ENCODE measurements at places on chromosomes 2 and 18. TPM values are rescaled to one million over a fixed set of nuclear protein-coding genes. Genes with fewer than 3 reads are reported as not detected.

DNA sequence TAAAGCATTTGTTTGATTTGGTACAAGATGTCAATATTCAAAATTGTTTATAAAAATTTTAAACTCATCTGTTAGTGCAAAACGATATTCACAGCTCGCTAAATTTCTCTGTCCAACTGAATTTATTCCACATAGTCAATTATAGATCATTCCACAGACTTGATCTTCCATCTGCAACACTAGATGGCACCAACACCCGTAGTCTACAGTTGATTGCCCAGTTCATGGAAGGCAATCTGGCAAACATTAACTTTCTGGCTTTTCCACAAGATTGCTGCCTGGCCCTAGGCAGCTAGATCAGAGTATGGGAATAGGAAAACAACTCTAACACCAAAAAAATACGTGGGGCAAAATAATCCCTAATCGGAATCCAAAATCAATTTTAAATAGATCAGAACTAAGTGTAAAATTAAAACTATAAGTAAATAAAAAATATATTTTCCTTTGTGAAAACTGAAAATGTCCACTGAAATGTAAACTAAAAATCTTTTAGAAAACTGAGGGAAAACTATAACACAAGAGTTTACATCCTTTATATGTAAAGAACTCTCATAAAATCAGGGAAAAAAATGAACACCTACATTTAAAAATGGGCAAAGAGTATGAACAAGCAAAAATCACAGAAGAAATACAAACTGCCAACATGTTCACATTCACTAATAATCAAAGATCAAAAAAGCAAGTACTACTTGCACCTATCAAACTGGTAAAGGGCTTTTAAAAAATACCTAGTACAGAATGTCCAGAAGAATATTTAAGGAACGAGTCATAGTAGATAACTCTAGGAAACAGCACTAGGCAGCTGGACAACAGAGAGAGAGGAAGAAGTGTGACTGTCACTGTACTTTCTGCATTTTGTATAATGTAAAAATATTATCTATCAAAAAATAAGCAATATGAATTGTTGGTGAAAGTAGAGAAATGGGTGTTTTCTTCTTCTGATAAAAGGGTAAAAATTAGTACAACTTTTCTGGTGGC lies 35.0 kb downstream of the RTN4 start:
- peak; percentile 68 for DNase-seq
- H3K4me1 ChIP-seq, result no peaks in the 10 kb centered on the region

GRCh38 chr2:181566334-181567032 lies 90.4 kb downstream of the CERKL start:
- no peak overlapping the region for H3K27ac ChIP-seq
- DNase-seq, result no peak
- no peak overlapping the region for H3K4me3 ChIP-seq

- H3K4me3 ChIP-seq, result no peak overlapping the region
- H3K4me1 ChIP-seq, result no peaks in the 10 kb centered on the region
- H3K36me3 ChIP-seq, result no peaks in the 10 kb centered on the region
- no peak for DNase-seq
Observed at GRCh38 chr2:13542642-13543041, 825.9 kb downstream of the TRIB2 start.

- no peaks in the 10 kb centered on the region for H3K27me3 ChIP-seq
- no peak overlapping the region for H3K27ac ChIP-seq
- H3K36me3 ChIP-seq, result no peaks in the 10 kb centered on the region
Observed at GRCh38 chr2:11750422-11750821, 4.0 kb downstream of the LPIN1 start.

The KATNAL2 gene
- total RNA-seq, result 8.0 TPM

GRCh38 chr18:6273423-6273822 lies 141.3 kb downstream of the L3MBTL4 start:
- no peaks in the 10 kb centered on the region for H3K4me1 ChIP-seq
- H3K36me3 ChIP-seq, result no peaks in the 10 kb centered on the region
- no peak overlapping the region for H3K4me3 ChIP-seq
- DNase-seq, result peak; percentile 62

GRCh38 chr2:23399674-23400261 lies 14.8 kb downstream of the KLHL29 start:
- peaks cover 7% of the 10 kb centered on the region for H3K4me1 ChIP-seq
- H3K4me3 ChIP-seq, result no peak overlapping the region
- H3K27ac ChIP-seq, result no peak overlapping the region
- no peaks in the 10 kb centered on the region for H3K27me3 ChIP-seq
- no peaks in the 10 kb centered on the region for H3K36me3 ChIP-seq

The RANBP2 gene
- 125 TPM for total RNA-seq

GRCh38 chr2:23055251-23055650 lies 329.7 kb upstream of the KLHL29 start:
- no peaks in the 10 kb centered on the region for H3K4me1 ChIP-seq
- no peaks in the 10 kb centered on the region for H3K27me3 ChIP-seq

DNA sequence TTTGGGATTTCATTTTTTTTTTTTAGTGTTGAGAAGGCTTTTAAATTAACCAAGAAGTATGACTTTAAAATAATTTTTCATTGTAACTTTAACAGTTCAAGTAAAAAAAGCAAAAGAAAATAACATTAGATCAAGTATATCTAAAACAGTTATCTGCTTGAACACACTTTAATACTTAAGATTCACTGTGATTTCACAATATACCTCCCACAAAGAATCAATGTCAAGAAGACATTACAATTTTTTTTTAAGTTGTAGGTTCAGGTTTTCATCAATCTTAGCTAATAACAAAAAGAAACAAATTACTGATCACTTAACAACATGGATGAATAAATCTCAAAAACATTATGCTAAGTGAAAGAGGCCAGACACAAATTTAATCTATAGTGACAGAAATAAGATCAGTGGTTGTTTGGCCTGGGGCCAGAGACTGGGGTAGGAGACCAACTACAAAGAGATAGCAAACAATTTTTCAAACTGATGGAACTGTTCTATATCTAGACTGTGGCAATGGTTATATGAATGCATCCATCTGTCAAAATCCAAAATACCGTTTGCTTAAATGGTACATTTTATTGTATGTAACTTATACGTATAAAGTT lies 74.8 kb upstream of the FRZB start:
- H3K4me1 ChIP-seq, result no peaks in the 10 kb centered on the region
- H3K4me3 ChIP-seq, result no peak overlapping the region
- peaks cover 11% of the 10 kb centered on the region for H3K36me3 ChIP-seq
- peak; percentile 15 for DNase-seq

The HOXD13 gene
- not detected for total RNA-seq

The DYNC1I2 gene
- 72.7 TPM for total RNA-seq

- DNase-seq, result no peak
- H3K4me3 ChIP-seq, result no peak overlapping the region
- H3K36me3 ChIP-seq, result no peaks in the 10 kb centered on the region
- H3K27ac ChIP-seq, result no peak overlapping the region
- H3K4me1 ChIP-seq, result no peaks in the 10 kb centered on the region
- no peaks in the 10 kb centered on the region for H3K27me3 ChIP-seq
Observed at GRCh38 chr2:139045524-139045923, 265.3 kb upstream of the NXPH2 start.

- no peaks in the 10 kb centered on the region for H3K36me3 ChIP-seq
- no peaks in the 10 kb centered on the region for H3K27me3 ChIP-seq
- H3K4me1 ChIP-seq, result no peaks in the 10 kb centered on the region
- H3K27ac ChIP-seq, result no peak overlapping the region
Observed at GRCh38 chr18:46675112-46675511, 18.1 kb upstream of the LOXHD1 start.

The RGPD3 gene
- 0.71 TPM for total RNA-seq

GRCh38 chr2:52253416-52253980 lies 1221.6 kb upstream of the NRXN1 start:
- no peak overlapping the region for H3K4me3 ChIP-seq
- H3K27me3 ChIP-seq, result no peaks in the 10 kb centered on the region
- no peak for DNase-seq
- H3K4me1 ChIP-seq, result no peaks in the 10 kb centered on the region

All from lung (tissue), 17 donors.